ENCODE measurements at places on chromosomes 5 and 9.

DNA sequence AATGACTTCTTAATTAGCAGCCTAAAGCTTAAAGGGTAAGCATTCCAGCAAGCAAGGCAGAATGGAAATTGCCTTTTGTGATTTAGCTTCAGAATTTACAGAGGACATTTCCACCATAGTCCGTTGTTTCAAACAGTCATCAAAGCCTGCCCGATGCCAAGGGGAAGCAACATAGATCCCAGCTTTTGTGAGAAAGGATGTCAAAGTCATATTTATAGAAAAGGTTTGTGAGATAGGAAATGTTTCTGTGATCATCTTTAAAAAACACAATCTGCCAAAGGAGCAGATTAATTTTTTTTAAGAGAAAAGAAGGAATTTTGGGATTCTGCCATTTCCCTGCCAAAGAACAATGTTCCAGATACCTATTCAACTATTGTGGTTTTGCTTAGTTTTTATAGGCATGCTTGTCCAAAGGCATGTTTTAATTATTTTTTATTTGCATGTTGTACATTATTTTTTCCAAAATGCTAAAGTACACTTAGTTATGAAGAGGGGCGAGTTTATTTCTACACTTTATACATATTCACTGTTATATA lies 346.9 kb downstream of the ZNF608 start:
- no peak for DNase-seq

- DNase-seq = no peak
These were observed 364.1 kb downstream of the TMEM38B start for GRCh38 chr9:106058460-106058859.

- no peak for DNase-seq
These were observed 229.7 kb downstream of the MRPS30 start for GRCh38 chr5:45038366-45038987.

GRCh38 chr5:167867281-167867680 lies 424.2 kb upstream of the WWC1 start:
- no peak for DNase-seq

GRCh38 chr5:154199671-154200220 lies 9.2 kb downstream of the GALNT10 start:
- DNase-seq = no peak

- no peak for DNase-seq
These were observed 9.3 kb upstream of the SPINK13 start for GRCh38 chr5:148259288-148259687.

DNA sequence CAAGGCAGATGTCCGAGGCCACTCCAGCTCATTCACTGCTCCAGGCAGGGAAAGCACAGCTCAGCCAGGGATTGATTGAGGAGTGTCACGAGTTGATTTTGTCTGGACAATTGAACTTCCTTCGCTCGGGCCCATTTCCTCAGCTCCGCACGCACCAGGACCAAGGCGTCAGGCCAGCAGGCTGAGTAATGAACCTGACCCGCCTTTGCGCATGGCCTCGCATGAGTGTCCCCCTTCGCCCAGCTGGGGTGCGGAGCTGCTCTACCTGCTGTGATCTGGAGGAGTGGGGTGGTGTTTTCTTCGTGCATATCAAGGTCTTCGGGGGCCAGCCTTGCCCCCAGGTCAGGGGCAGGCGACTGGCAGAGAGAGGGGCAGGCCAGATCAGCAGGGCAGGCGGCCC lies 44.0 kb downstream of the VAV2 start:
- no peak for DNase-seq

GRCh38 chr5:174172566-174172965 lies 127.1 kb downstream of the NSG2 start:
- no peak for DNase-seq

DNA sequence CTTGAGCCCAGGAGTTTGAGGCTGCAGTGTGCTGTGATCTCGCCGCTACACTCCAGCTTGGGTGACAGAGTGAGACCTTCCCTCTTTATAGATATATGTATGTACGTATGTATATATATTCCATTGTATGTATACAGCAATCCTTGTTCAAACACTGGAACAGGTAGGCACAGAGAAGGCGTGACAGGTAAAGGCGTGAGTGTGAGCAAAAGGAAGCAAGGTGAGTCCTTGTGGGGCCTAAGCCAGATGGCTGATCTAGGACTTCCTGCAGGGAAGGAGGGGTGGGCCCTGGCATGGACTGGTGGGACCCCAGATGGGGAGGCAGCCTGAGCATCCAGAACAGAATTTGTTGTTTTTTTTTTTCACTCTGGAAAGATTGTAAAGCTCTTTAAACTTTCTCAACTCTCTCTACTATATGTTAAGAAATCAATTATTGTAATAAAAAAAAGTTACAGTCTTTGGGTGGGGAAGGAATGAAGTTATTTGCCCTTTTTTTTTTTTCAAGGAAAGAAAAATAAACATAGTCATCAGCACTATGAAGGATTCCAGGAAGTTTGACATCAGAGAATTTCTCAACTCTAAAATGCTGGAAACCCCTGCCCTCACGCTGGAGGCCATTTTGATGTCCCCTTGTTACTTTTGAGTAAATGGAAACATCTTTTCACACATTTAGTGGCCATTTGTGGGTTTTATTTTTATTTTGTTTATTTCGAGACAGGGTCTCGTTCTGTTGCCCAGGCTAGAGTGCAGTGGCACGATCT lies 38.9 kb upstream of the STXBP1 start:
- DNase-seq = peak; percentile 66

- DNase-seq = no peak
These were observed 27.6 kb downstream of the PTGS1 start for GRCh38 chr9:122398371-122398924.

GRCh38 chr9:135073081-135073740 lies 14.3 kb upstream of the OLFM1 start:
- DNase-seq = no peak

DNA sequence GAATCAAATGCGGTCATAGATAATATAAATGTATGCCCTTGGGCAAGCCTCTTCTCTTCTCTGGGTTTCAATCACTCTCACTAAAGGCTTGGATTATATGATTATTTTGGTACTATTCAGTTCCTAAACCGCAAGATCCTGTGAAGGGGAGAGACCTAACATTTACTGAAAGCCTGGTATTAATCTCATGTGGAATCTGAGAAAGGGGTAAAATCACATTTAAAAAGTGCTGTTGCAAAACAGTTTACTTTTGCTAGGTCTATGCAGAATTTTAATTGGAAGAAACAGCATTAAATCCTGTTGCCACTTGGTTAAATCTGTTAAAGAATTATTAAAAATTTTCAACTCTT lies 50.7 kb downstream of the SLC44A1 start:
- DNase-seq = no peak

GRCh38 chr5:6718718-6719117 lies 5.5 kb downstream of the TENT4A start:
- DNase-seq = no peak

DNA sequence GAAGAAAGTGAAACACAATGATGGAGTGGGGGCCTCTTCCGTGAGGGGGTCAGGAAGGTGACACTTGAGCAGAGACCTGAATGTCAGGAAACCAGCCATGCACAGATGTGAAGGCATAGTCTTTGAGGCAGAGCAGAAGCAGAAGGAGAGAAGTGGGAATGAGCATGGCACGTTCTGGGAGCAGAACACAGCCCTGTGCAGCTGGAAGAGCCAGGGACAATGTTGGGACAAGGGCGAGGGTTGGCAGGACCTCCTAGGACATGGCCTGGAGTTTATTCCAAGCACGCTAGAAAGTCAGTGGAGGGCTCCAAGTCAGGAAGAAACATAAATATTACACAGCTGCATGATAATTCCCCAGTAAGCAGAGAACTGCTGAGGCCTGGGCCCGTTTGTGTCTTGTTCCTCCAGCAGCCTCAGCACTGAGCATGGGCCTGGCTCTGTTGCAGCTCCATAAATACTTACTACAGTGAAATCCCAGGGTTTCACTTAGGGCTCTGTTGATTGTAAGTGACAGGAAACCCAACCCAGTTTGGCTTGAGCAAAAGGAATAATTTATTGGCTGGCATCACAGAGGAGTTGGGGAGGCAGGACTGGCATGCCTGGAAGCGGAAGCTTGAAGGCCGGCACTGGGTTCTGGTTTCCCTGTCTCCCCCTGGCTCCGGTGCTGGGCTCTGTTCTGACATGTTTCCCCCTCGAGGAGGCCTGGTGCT lies 66.2 kb downstream of the MVB12B start:
- no peak for DNase-seq

GRCh38 chr9:121371495-121372061 lies 1.5 kb upstream of the STOM start:
- DNase-seq = no peak

DNA sequence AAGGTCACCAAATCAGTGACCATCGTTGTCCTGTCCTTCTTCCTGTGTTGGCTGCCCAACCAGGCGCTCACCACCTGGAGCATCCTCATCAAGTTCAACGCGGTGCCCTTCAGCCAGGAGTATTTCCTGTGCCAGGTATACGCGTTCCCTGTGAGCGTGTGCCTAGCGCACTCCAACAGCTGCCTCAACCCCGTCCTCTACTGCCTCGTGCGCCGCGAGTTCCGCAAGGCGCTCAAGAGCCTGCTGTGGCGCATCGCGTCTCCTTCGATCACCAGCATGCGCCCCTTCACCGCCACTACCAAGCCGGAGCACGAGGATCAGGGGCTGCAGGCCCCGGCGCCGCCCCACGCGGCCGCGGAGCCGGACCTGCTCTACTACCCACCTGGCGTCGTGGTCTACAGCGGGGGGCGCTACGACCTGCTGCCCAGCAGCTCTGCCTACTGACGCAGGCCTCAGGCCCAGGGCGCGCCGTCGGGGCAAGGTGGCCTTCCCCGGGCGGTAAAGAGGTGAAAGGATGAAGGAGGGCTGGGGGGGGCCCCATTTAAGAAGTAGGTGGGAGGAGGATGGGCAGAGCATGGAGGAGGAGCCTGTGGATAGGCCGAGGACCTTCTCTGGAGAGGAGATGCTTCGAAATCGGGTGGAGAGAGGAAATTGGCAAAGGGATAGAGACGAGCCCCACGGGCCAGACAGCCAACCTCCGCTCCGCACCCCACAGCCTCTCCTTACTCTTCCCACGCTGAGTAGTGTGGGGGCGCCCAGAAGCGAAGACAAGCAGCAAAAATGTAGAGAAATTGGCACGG lies 1.7 kb downstream of the RXFP3 start:
- no peak for DNase-seq

GRCh38 chr5:139744471-139745131 lies 51.0 kb upstream of the PSD2 start:
- DNase-seq = no peak

DNA sequence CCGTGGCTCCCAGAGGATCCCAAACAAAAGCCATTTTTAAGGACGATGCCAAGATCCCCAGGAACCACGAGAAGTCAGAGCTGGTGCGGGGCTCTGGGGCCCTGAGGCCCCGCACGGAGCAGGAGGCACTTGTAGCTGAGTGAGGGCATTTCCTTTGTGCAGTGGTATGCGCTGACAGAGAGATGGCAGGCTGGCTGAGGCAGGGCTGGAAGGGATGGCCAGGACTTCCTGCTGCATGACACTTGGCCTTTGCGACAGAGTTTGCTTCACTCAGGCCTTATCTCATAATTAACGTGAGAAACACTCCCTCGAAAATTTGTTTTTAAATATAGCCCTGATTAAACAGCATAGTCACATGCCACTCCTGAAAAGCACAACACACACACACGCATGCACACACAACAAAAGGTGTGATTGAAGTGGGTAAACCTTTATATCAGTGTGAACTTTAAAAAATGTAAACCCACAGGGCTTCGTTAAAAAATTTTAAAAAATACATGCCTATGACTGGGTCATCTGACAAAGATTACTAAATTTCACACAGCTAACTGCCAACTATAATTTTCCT lies 536.6 kb downstream of the PDE4D start:
- DNase-seq = no peak

- DNase-seq = no peak
These were observed 34.7 kb downstream of the DAP start for GRCh38 chr5:10726179-10726912.

- DNase-seq = peak; percentile 77
These were observed 113.8 kb upstream of the ANKRD55 start for GRCh38 chr5:56346741-56347535.

GRCh38 chr5:51225789-51226742 lies 157.2 kb upstream of the ISL1 start:
- DNase-seq = no peak

DNA sequence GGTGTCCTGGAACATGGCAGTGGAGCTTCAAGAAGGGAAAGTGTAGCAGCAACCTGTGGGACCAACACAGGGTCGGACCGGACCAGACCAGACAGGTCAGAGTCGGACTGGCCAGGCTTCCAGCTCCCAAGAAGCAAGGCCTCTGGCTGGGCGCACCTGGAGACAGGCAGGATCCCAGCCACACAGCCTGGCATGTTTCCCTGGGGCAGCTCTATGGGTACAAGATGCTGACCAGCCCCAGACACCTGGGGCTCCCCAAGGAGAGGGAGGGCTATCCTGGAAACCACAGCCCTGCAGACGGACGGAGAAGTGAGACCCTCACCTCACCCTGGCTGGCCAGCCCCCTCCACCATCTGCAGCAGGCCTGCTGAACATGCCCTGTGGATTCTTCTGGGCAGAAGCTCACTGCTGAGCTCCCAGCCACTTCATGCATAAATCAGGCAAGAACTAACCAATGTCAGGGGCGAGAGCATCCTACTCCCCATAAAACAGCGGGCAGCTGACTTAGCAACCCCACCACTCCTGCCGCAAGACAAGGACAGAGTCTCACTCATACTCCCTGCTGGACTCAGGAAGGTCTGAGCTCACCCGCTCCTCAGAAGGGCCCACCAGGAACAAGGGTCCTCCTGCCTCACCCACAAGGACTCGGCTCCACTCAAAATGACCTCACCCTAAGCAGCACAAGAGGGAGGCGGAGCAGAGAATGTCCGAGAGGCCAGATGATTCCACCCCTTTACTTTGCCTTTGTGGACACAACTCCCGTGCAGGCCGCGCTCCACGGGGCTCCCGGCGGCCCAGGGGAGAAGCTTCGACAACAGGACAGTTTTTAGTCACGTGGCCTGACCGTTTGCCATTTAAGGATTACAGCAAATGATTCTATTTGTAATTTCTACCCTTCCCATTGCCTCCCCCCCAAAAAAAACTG lies 2.9 kb upstream of the DPH7 start:
- no peak for DNase-seq

GRCh38 chr5:178278358-178279023 lies 45.9 kb upstream of the PHYKPL start:
- DNase-seq = no peak

DNA sequence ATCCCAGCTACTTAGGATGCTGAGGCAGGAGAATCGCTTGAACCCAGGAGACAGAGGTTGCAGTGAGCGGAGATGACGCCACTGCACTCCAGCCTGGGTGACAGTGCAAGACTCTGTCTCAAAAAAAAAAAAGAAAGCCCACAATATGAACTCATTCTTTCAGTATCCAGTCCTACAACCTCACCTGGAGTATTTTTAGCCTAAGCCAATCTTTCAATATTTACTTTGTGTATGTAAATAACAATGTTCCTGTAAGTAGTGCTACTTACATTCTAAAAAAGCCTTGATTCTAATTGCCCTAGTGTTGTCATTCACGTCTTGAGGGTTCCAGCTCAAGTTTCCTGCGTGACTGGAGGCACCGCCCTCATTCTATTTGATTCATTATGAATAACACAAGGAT lies 62.0 kb downstream of the BHMT start:
- DNase-seq = no peak

All from fibroblast of the conjunctiva (primary cell).